HL-60 (cell line): ENCODE measurements at places on chromosomes 16 and 17.

- no peak for DNase-seq
Observed at GRCh38 chr17:57499648-57500049, 243.3 kb downstream of the MSI2 start.

- no peak for DNase-seq
Observed at GRCh38 chr17:71396711-71397110, 724.1 kb upstream of the SOX9 start.

- no peak for DNase-seq
Observed at GRCh38 chr17:17039911-17040310, 2.3 kb upstream of the MPRIP start.

- no peak for DNase-seq
Observed at GRCh38 chr17:63258785-63259184, 187.3 kb downstream of the CYB561 start.

DNA sequence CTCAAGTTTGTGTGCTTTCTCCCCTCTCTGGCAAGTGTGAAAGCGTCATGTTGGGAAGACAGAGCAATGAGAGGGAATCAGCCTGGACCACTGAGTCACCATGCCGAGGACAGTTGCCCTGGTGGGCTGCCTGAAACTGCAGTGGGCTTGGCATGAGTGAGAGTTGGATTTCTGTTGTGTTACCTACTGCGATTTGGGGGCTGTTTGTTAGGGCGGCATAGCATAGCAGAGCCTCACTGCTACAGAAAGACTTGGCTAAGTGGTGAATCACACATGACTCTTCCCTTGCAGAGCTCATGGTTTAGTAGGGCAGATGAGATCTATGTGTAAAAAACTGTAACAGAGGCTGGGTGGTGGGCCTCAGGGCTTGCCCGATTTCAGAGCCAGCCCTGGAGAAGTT, 324.6 kb downstream of the C16orf95 start:
- no peak for DNase-seq
